ENCODE measurements at places on chromosomes 7 and 10.

DNA sequence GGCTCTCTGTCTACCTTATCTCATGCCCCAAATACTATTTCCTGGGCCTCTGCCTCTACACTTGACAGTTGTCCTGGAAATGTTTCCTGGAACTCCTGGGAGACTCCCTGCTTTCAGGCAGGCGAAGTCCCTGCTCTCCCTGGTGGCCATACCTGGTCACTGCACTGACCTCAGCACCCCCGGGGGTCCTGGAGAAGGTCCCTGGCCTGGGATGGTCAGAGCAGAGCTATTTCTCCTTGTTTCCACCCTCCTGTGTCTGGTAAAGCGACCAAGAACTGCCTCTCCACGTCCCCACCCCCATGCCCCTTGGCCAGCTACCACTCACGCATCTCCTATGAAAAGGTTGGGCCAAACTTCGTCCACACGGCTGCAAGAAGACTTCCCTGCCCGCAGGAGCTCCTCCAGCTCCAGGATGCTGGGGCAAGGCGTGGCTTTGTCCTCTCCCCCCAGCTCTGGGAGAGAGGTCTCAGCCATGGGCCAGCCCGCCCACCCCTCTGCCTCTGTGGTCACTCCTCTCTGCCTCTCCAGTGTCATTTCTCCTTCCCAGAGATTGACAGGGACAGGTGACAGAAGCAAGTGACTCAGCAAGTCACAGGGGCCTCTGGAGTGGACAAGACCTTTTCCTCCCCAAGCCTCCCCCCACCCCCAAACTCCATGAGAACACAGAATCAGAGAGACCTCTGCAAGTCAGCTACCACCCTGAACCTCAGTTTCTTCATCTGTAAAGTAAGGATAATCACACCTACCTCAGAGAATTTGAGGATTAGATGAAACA lies 2.6 kb upstream of the SAMD8 start:
- no peak for DNase-seq

DNA sequence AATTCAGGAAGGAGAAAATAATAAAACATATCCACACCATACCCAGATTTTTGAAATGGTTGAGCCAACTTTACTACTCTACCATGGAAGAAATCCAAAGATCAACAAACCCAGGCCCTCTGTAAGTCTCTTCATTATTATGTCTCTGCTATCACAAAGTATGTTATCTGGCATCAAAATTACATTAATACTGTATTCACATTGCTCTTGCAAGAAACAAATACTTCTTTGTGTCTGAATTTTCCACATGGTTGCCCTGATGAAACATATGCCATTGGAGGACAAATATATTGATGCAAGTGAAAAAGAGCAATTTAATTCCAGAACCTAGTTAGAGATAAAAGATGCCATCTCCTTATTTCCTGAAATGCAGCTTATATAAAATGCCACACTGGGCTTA lies 204.0 kb downstream of the FZD1 start:
- DNase-seq, result no peak

GRCh38 chr10:33773886-33774480 lies 439.5 kb upstream of the NRP1 start:
- DNase-seq, result no peak

- no peak for DNase-seq
These were observed 27.1 kb upstream of the SOSTDC1 start for GRCh38 chr7:16492513-16493062.

DNA sequence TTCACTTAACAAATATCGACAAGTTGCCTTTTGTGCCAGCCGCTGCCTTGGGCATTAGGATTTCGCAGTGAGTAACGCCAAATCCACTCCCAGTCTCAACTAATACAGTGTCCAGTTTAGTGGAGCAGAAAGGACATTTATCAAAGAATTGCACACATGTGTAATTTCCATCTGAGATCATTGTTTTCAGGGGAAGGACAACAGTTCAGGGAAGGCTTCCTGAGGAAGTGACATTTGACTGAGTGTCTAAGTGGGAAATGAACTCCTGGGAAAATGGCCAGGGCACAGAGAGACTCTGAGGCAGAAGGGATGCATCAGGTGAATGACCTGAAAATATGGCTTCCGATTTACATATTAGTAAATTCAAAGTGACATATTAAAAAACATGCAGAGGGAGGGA lies 89.4 kb downstream of the ITGA8 start:
- DNase-seq, result no peak

- DNase-seq, result no peak
These were observed 60.6 kb upstream of the MSMB start for GRCh38 chr10:46106410-46107255.

- DNase-seq, result no peak
These were observed 43.0 kb downstream of the SCRN1 start for GRCh38 chr7:29946428-29947186.
